ENCODE measurements at places on chromosomes 16 and 17.

GRCh38 chr17:1639549-1640180, 5.9 kb downstream of the SCARF1 start:
- no peak for DNase-seq

- no peak for DNase-seq
Observed at GRCh38 chr16:74281300-74281699, 15.3 kb upstream of the PSMD7 start.

- peak; percentile 6 for DNase-seq
Observed at GRCh38 chr17:62966426-62967204, 580 bp downstream of the TANC2 start.

DNA sequence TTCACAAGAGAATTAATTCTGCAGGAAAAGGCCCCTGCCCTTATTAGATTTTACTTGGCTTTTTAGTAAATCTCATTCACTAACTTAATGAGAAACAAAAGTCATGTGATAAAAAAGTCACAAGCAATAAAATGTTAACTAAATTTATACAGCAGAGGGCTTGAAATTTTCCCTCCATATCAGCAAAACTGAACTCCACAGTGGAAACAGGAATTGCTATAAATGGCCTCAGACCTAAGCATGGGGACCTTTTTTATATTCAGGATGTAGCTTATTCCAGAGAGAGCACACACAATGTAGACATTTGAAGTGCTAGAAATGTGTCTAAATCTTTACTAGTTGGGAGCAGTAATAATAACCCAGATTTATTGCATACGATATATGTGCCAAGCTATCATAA, 291.5 kb downstream of the C16orf95 start:
- DNase-seq = no peak

- DNase-seq = no peak
Observed at GRCh38 chr17:7224661-7225111, 4.9 kb downstream of the ACADVL start.

- peak; percentile 81 for DNase-seq
Observed at GRCh38 chr17:83080858-83081683, 1.7 kb downstream of the METRNL start.

DNA sequence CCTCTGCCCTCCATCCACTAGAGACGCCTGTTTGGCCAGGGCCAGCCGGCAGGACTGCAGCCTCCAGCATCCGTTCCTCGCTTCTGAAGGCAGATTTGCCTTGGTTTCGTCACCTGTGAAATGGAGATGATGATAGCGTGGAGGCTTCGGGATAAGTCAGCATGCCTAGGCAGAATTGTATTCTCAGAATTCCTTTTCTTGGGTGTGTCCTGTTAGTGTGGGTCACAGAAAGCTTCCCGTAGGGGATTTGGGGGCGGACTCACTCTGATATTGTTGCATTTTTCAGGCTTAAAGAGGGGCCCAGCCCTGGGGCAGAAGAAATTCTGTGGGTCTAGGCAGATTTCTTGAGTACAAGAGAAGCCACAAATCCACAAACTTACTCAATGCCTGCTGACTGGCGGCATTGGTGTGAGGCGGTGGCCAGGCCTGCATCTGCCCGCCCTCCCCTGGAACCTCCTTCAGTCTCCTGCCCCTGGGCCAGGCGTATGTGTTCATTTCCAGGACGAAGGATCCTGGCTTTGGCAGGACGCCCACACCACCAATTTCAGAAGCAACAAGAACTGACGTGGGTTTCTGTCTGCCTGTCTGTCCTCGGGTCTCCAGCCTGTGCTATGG, 17.6 kb downstream of the CCDC42 start:
- DNase-seq = no peak

DNA sequence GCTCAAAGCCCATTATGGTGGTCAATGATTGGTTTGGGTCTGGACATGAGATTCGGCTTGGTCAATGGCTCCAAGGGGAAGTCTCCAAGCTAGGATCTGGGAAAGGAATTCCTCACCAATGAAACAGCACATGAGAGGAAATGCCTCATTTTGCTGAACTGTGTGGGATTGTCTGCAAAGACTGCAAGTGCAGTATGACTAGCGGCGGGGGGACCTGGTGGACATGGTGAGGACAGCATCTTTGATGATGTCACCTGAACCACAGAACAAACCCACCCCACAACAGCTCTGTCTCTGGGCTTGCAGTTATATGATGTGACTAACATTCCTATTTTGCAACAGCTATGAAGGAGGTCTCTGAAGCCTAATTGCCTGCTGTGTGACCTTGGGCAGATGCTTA, 50.6 kb upstream of the NKD1 start:
- no peak for DNase-seq

DNA sequence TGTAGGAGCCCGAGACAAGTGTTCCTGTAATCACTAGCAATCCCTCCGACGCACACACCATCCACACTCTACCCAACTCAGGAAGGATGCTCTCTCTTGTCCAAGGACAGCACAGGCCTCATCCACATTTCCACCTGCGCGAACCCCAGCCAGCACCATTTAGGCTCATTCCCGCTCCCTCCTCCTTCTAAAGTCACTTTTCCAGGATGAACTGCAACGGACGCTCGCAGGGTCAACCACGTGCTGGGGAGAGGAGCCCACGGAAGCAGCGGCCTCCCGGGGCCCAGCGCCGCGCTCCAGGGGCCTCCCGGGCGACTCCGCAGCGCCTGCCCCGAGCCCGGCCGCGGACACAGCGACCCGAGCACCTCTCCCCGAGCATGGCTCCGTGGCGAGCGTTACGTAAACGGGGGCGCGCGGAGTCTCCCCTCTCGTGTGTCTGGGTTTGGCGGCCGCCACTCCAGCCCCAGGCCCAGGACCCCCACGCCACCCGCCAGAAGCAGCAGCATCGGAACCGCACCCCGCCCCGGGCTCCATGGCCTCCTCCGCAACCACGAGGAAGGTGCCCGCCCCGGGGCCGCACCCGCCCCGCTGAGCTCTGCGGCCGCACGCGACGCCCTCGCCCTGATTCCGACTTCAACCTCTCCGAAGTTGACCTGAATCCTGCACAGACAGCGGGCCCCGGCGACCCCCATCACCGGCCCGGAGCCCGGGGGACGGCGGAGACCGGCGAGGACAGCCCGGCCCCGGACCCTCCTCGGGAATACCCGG, 668 bp downstream of the USP36 start:
- peak; percentile 50 for DNase-seq

DNA sequence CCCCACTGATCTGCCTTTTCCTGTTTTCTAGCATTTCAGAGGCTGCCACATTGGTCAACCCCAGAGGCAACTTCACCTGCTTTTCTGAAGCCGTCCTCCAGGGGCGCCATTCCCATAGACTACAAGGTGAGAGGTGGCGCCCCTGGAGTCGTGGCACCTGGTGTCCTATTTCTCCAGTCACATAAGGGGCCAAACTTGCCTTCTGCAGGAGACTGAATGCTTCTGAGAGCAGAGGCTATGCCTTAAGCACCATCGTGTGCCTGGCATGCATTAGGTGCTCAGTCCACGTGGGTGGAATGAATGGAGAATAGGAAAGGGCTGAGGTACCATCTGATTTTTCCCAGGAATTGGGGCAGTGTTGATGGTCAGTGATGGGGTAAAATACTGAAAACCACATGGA, 164.8 kb downstream of the HAPSTR1 start:
- DNase-seq = peak; percentile 72

DNA sequence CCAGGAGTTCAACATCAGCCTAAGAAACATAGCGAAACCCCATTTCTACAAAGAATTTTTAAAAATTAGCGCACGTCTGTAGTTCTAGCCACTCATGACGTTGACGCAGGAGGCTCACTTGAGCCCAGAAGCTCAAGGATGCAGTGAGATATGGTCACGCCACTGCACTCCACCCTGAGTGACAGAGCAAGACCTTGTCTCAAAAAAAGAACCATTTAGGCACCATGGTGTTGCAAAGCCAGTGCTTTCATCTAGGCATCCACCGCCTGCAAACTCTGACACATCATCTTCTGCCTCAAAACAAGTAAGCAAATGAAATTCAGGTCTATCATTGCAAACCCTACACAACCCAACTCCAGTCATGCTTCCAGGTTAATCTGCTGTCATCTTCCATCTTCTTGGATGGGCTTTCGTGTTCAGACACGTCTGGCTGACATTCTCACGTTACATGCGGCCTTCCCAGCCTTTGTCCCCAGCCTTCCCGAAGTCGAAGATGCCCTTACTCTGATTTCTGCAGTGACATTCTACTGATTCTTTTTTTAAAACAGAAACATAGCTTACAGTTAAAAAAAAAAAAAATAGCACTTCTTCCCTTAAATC, 8.9 kb downstream of the ANKRD11 start:
- DNase-seq = no peak

DNA sequence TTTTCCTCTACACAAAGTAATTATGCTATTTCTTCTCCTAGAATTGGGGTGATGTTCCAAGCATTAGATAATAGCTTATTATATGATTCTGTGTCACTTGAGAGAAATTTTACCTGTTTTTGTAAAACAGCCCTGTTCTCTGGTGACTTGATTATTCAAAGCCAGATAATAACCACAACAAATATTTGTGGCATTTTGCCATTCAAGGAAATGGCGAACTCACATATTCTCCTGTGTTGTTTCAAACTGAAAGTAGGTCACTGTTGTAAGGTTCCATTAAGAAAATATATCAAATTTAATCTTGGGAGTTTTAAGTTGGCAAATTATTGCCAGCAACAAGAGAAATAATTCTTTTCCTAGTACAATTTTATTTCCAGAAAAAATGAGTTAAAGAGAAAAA, 124.8 kb downstream of the STXBP4 start:
- DNase-seq = no peak

DNA sequence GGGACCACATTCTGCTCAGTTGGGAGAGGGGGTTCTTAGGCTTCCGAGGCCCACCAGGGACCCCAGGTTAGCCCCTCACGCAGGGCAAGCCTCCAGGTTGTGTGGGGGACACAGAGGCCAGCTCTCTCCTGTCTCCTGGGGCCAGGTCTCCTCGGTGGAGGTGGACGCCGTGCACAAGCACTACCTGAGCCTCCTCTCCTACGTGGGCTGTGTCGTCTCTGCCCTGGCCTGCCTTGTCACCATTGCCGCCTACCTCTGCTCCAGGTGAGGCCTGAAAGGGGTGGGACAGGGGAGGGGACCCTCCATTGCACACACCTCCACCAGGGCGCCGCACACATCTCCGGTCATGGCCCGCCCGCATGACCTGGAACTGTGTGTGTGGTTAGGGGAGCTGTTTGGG, 10.9 kb upstream of the ADGRG3 start:
- no peak for DNase-seq

- DNase-seq = no peak
Observed at GRCh38 chr17:1003972-1004768, 7.2 kb downstream of the TIMM22 start.

DNA sequence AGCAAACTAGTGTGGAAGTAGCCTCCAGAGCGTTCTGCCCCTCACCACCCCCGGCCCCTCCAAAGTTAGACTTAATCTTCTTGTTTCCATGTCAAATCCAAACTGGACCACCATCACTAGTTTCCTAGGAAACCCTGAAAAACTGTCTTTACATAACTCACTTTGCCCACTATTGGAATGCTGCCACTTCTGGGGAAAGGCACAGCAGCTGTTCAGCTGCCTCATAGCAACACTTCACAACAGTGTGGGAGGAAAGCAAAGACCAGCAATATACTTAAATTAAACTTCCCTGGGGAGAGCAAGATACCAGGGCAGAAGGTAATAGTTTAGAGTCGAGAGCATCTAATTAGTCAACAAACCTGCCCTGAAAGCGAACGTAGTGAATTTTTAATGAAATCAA, 452.2 kb downstream of the KCNJ2 start:
- DNase-seq = no peak

GRCh38 chr16:30354423-30355143, 525 bp downstream of the CD2BP2 start:
- no peak for DNase-seq

GRCh38 chr16:65260746-65261145, 138.9 kb upstream of the CDH11 start:
- DNase-seq = no peak

- no peak for DNase-seq
Observed at GRCh38 chr16:9677301-9677653, 505.0 kb downstream of the GRIN2A start.

GRCh38 chr17:36937959-36938565, 787 bp downstream of the LHX1 start:
- DNase-seq = no peak

GRCh38 chr16:67517155-67517445, 11.5 kb upstream of the RIPOR1 start:
- no peak for DNase-seq

DNA sequence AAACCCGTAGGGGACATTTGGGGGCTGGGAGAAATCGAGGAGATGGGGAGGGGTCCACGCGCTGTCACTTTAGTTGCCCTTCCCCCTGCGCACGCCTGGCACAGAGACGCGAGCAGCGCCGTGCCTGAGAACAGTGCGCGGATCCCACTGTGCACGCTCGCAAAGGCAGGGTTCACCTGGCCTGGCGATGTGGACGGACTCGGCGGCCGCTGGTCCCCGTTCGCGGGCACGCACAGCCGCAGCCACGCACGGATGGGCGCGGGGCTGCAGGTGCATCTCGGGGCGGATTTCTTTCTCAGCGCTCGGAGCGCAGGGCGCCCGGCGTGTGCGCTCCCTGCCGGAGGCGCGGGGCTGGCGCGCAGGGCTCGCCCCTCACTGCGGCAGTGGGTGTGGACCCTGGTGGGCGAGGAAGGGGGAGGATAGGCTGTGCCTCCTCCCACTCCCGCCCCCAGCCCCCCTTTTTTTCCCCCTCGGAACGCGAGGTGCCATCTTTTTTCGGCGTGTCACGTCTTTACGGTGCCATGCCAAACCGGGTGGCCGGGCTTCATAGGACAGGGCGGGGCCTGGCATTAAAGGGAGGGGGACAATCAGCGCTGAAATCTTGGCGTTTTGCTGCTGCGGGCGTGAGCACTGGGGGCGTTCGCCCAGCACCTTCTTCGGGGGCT, 1.1 kb downstream of the MAPT start:
- DNase-seq = peak; percentile 41

DNA sequence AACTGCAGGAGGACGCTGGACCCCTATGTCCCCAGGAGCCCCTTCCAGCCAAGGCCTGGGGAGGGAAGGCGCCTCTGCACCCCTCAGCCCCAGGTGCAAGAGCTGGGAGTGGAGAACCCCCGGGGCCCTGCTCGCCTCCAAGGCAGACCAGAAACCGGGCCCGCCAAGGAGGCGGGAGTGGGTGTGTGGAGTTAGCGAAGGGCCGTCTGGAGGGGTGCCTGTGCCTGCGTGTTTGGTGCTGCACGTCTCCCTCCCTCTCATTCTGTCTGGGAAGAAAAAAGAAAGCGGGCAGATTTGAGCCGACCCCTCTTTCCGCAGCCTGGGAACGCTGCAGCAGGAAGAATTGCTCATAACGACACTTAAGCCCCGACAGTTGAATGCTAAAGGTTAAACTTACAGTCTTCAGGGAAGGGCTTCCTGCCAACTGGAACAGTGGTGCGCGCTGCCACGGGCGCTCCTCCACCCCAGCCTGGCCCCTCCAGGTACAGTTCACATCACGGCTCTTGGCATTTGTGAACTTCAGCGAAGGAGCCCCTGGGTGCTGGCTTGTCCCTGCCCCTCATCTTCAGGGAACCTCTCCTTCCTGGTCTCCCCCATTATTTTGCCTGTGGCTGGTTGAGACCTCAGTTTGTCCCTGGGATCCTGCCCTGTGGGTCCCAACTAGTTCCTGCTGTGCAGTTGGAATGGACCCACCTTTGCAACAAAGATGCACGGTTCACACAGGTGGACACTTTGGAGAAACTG, 19.2 kb upstream of the ZFHX3 start:
- DNase-seq = no peak
